Right ventricle myocardium superior (tissue), 1 donor: ENCODE measurements at places on chromosomes 7 and 10. TPM values are rescaled to one million over a fixed set of nuclear protein-coding genes. Genes with fewer than 3 reads are reported as not detected.

- no peak for DNase-seq
Observed at GRCh38 chr7:132117636-132118035, 458.6 kb downstream of the PLXNA4 start.

- no peak for DNase-seq
Observed at GRCh38 chr10:74786126-74786525, 40.3 kb upstream of the KAT6B start.

DNA sequence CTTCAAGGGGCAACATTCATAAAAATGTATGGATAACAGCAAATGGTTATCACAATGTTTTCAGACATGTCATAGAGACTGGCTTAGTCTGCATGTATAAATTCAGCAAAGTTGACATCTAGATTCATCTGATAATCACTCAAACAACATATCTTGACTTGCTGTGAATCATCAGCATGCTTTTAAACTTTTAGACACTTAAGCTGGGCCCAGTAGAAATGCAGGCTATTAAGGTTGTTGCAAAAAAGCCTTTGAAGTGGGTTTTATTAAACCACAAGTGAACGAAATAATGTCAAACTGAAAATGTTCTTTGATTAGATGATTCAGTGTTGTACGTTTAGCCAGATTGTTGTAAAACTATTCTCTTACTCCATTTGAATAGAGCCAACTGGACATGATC is 759.6 kb downstream of the NXPH1 start:
- DNase-seq, result no peak

DNA sequence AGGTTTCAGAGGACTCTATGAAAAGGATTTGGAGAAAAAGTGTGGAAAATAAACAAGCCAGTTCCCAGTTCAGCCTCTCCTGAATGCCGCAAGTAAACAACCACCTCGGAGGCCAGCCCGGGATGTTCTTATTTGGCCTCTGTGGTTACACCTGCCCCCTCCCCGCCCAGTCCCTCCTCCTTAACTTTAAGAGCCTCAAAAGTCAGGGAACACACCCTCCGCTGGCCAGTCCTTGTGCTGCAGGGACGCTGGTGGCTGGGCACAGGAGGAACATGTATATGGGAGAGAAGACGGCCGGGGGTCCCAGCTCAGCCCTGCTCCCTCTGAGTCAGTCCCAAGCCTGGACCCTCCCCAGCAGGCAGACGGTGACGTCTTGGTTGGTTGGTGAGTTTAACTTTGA is 6.1 kb downstream of the CHST3 start:
- DNase-seq, result no peak

DNA sequence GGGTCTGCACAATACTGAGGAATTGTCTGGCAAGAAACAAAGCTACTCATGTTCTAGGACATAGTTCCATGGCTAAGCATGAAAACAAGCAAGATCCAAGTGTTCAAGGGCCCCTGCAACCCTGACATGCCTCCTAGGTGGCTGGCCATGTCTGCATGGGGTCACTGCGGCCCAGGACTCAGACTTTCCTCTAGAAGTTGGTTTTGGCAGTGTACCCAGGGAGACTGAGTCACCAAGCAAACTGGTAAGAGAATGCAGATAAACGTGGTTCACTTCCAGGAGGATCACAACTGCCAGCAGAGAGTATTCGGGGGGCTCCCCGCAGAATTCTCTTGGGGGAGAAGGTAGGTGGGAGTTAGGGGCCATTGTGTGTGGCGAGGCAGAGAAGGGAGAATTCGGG is 7.4 kb upstream of the PFKFB3 start:
- no peak for DNase-seq

- no peak for DNase-seq
Observed at GRCh38 chr7:40019558-40019957, 69.5 kb downstream of the CDK13 start.

GRCh38 chr7:46168671-46169383 is 247.8 kb upstream of the IGFBP3 start:
- no peak for DNase-seq

DNA sequence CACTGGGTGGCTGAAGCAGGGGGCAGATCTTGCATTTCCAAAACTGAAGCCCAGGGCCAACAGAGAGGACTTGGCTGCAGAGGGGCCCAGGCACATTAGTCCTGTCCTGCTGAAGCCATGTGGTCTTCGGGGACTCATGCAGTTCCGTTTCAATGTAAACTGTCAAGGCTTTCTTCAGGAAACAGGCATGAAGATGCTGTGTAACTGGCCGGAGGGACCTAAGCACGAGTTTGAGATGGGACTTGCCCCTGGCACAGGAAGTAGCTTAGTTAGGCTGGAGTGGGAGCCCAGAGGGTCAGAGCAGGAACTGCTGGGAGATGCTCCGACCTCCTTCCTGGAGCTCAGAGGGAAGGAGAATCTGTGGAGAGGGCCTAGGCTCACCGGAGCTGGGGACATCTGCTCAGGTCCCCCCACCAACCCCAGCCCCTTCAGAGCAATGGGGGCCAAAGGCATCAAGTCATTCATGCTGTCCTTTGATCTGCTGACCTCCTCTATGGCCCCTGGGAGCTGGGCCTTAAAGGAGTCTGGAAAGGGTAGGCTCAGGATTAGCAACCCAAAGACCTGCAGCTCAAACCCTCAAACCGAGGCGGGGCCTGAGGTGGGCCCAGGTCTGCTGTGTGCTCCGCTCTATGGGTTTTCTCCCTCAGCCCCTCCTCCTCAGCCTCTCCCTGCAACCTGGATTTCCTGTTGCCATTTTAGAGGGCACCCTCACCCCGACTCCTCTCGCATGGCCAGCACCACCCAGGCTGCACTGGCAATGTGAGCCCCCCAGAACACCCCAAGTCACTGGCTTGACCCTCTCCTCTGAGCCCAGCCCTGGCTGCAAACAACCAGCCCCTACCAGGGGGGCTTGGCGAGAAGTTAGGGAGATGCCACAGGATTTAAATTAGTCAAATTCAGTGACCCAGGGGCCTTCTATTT is 4.4 kb upstream of the MNX1 start:
- no peak for DNase-seq

DNA sequence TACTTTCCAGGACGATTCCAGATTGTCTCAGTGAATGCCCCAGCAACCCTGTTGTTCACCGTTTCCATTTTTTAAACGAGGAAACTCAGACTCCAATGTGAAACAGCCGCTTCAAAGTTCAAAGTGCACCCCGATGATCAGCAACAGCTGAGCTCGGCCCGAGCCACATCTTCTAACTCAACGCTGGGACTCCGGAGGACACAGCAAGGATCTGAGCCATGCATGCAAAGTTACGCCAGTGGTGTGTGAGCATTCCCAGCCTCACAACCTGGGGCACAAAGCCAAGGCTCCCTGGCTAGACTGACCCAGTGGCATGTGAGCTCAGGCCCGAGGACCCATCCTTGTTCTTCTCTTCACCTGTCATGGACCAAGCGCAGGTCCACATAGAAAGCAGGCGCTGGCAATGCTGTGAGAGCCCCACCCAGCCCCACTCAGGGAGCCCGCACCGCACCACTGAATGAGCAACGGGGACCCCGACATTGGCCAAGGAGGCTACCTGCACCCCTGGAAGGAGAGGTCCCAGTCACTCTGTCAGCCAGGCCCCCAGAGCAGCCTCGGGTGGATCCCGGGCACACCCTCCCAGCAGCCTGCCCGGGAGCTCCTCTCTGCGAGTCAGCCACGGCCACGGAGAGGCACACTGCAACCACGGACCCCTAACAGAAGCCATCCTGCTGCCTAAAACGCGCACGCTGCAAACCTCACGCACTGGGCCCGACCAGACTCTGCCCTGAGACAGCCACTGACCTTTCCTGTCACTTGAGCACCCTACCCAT is 82.9 kb downstream of the MAD1L1 start:
- peak; percentile 51 for DNase-seq

DNA sequence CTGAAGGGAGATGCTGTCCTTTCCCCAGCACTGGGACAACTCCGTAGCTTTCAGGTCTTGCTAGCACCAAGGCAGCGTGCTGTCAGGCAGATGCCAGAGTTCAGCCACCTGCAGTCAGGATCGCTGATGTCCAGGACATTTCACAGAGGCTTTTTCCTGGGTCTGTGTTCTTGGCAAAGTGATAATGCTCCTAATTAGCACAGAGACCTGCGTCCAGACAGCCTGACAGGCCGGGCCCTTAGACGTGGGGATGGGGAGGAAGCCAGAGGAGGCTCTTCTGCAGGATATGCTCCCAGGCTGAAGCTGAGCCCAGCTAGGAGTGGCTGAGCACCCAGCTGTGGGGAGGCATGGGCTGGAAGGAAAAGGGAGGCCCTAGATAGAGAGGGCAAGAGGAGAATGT is 82.5 kb upstream of the TBX20 start:
- DNase-seq, result peak; percentile 49

DNA sequence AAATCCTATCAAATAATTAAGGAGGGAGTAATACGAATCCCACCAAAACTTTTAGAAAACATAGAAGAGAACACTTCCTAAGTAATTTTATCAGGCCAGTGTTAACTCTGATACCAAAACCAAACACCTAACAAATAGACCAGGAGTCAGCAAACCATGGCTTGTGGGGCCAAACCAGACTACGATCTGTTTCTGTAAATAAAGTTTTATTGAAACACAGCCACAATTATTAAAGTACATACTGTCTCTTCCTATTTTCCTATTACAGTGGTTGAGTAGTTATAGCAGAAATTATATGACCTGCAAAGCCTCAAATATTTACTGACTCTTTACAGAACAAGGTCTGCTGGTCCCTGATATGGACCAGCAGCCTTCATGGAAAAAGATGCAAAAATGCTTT is 73.1 kb upstream of the ELN start:
- DNase-seq, result no peak

DNA sequence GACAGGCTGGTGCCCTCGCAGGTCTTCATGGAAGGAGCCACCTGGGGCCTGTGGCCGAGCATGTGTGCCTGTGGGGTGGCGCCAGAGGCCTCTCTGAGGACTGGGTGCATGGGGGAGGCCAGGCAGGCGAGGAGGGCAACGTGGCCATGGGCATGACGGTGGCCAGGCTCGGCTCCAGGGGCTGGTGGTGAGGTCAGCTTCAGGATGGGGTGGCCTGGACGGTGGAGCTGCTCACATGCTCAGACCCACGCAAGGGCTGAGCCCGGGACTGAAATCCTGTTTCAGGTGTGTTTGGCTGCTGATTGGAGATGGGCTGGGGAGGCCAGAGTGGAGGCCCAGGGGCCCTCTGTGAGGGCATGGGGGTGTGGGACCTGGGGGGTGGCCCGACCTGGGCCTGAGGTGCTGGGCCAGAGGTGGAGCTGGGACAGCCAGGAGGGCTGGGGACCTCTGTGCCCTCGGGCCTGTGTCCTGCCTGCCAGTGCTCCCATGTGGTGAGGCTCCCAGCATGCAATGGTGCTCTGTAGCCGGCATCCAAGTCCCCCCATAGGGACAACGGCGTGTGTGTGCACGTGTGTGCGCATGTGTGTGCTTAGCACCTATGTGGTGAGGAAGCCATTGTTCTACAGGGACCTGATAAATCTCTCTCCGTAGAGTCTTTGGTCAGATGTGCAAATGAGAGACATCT is 71.1 kb downstream of the INPP5A start:
- DNase-seq, result no peak

GRCh38 chr10:19332304-19332703 is 283.7 kb downstream of the MALRD1 start:
- no peak for DNase-seq

- DNase-seq, result peak; percentile 84
Observed at GRCh38 chr10:72030762-72031543, 57.4 kb downstream of the SPOCK2 start.

DNA sequence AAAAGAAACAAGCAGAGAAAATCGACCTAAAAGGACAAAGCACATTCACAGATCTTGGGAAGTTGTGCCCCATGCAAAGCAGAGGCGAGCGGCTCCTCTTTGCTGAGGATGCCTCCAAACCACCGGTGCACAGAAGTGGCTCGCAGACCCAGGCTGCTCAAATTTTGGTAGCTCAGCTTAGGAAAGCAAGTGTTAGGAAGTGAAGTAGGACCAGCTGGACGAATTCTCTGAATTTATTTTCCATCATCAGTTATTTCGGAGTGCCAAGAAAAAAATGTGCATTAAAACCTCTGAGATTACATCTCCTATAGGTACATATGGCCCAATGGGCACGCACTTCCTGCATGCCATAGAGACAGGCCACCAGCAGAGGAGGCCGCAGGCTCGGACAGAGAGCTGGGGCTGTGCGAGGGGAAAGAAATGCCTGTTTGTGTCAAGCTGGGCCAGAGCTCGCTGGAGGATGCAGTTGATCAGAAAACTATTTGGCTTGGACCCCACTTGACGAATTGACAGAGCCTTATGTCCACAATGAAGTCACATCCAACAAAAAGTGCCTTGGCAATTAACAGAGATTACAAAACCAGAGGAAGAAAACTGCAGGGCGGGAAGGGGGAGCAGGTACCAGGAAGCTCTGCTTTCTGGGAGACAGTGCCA is 122.3 kb upstream of the LYZL2 start:
- DNase-seq, result peak; percentile 88

DNA sequence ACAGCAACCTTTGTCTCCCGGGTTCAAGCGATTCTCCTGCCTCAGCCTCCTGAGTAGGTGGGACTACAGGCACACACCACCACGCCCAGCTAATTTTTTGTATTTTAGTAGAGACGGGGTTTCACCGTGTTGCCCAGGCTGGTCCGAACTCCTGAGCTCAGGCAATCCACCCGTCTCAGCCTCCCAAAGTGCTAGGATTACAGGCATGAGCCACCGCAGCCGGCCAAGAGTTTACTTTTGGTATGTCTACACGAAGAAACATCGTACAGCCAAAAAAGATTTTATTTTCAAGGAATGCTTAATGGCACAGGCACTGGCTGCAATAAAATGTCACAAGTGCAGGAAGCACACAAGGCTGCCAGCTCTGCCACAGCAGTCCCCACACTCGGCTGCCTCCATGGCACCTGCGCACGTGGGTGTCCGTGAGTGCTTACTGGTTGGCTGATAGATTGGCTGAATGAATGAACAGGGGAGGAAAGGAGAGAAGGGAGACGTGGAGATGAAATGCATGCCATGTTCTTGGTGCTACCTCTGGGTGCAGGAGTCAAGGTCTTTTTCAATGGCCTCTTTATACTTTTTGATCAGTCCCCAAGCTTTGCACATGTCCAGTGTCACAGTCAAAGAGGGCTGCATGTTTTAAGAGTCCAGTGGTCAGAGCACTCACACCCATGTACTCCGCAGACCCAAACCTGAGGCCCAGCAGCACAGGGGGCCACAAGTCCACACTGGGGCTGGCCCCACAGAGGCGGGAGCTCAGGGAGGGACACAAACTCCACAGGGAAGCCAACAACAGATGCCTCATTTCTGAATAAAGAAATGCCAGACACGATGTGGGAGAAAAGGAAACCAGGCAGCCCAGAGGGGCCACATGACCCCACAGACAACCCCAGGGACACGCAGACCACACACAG is 198.2 kb downstream of the MAD1L1 start:
- DNase-seq, result peak; percentile 20

DNA sequence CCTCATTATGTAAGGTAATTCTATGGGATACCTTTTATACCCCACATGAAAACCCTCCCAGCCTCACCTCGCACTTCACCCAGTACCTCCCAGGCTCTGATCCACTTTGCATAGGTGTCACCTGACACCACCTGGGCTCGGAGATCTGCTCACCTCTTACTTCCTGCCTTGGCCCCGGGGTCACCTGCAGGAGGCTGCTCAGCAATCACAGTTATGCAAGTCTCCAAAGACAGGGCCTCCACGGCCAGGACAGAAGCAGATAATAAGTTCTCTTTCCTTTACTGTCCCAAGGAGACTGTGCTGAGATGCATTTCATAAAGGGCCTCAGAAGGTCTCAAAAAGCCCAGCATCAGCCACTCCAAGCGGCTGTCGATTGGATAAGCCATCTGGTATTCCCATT is 112.4 kb upstream of the PPP2R2D start:
- no peak for DNase-seq

Gene GSTO2
- total RNA-seq, result 1.0 TPM

Gene FBXW4
- 106 TPM for total RNA-seq

Gene PYROXD2
- total RNA-seq, result 8.4 TPM

Gene MSMB
- not detected for total RNA-seq

Gene CALML5
- total RNA-seq, result not detected

Gene TRIM50
- 0.51 TPM for total RNA-seq
